ENCODE measurements at places on chromosomes 6 and 20.
A peak's percentile ranks its signal among the peaks of the same experiment; 100 is the strongest.

DNA sequence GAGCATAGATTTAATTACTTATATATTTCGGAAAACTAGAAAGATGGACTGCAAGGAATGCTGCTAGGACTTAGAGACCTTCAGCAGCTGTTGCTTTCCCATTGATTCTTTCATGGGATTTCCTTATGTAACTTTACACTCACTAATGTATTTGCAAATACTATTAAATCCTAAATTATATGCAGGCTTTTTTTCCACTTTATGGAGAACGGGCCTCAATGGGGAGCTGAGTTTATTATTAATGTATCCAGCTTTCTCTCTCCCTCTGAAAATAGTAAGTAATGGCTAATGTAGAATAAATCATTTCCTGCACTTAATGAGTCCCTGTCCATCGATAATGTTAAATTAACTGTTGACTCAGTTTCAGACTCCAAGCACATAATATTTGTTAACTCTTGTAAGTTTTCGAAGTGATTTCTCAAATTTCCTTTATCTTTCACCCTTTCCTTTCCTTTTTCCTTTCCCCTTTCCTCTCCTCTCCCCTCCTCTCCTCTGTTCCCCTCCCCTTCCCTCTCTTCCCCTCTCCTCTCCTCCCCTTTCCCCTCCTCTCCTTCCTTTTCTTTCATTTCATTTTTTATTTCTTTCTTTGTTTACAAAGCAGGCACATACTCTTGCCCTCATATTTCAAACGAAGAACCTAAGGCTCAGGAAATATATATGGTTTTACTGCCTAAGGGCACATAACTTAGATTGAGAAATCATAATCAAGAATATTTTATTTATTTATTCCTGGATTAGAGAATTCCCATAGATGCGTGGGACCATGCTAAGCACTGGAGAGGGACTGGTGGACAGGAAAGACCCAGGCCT, 503.6 kb downstream of the MMUT start:
- no peak for DNase-seq

GRCh38 chr6:90611543-90612312, 24.9 kb upstream of the MAP3K7 start:
- DNase-seq = no peak

DNA sequence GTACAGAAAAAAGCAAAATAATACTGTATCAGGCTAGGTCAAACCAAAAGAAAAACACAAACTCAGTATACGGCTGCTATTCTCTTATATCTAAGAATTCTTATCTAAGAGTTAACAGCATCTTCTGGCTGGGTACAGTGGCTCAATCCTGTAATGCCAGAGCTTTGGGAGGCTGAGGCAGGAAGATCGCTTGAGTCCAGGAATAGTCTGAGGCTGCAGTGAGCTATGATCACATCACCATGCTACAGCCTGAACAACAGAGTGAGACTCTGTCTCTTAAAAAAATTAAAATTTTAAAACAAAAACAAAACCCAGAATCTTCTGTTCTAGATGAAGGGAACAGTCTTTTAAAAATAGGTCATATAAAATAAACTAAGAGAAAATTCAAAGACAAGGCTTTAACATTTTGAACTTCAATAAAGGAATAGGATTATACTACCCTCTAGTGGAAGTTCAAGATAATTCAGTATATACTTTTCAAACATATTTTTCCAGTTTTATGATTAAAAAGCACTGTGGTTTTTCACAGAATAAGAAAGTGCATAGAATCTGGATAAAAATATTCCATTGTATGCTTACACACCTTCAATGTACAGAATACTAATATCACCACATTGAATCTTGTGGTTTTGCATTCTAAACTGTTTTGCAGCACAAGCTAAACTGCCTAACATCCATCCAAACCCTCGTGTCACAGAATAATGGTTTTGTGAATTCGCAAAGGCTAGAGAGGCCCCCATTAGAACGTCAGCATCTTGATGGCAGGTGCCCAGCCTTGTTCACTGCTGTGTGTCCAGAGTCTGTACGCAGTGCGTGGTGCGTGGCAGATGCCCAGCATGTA, 39.3 kb downstream of the DTNBP1 start:
- no peak for DNase-seq

DNA sequence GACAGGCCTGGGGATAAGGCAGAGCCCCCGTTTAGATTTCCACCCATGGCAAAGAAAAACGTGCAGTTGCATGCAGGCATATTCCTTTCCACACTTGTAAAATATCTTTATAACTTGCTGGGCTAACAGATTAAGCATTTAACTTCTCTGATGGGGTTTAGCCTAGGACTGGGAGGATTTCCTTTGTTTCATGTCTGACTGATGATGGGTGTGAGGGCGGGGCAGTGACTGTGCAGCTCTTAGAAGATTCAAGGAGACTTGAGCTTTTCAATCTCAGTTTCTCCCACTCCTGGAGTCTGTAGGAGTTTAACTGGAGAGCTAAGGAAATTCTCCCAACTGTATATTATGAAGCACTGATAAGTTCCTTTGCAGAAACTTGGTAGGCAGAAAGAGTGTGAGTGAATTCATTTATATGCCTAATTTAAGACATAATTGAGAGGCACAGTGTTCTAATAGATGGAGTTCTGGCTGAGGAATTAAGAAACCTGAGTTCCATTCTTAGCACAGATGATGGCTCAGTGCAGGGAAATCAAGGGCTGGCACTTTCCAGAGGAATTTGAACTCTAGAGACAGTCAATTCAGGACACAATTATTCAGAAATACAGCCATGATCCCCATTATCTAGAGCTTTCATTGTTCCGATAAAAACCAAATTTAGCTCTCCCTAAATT, 214.6 kb upstream of the CNR1 start:
- DNase-seq = no peak

DNA sequence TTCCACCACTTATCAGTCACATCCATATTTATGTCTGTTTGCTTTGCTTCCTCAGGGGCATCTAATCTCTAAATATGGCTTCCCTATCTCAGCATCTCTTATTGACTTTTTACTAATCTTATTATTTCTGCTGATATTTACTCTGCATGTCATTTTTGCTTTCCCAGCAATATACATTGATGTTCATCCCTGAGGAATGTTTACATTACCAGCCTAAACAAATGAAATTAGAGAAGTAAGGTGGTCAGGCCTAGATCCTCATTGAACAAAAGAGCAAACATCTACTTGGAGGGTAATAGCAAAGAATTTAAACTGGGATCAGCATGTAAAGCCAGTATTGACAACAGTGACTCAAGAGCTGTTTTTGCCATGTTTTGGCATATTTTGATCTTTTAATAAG, 546.4 kb downstream of the MMUT start:
- DNase-seq = no peak

- DNase-seq = no peak
These were observed 140.1 kb downstream of the CEBPB start for GRCh38 chr20:50330504-50331313.

DNA sequence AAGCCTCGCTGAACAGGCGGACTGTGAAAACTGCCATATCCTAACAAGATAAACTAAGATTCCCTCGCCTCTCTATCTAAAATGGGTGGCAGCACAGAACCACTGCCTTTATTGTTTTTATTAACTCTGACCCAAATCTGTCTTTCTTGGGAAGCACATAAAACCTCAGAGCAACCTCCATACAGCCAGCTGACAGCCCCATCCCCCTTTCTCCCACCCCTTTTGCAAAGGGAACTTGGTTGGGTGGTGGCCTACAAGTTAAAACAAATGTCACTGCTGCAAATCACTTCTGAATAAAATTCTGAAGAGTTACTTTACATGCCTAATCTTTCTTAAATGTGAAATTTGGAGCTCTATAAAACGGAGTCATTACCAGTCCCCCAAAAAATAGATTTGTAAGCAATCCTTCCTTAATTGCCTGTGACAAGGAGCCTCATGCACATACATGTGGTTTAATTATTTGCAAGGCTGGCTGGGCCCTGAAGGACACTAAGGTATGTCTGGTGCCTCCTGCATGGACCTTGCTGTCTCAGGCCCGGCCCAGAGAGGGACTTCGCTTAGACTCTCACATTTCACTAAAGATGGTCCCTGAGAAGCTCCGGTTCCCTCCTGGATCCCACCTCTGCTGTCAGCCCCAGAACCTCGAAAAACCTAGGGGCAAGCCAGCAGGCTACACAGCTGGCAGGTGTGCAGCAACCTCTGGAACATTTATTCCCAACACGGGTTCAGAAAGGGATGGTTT, 21.7 kb downstream of the PXDC1 start:
- DNase-seq = no peak

- DNase-seq = peak; percentile 99
These were observed 199.7 kb upstream of the KCNQ5 start for GRCh38 chr6:72422171-72422570.

GRCh38 chr20:57179265-57179664, 87.2 kb downstream of the BMP7 start:
- no peak for DNase-seq

GRCh38 chr6:121666814-121667213, 231.4 kb downstream of the GJA1 start:
- peak; percentile 79 for DNase-seq

- peak; percentile 47 for DNase-seq
These were observed 202.5 kb upstream of the ASCC3 start for GRCh38 chr6:101083533-101084175.

DNA sequence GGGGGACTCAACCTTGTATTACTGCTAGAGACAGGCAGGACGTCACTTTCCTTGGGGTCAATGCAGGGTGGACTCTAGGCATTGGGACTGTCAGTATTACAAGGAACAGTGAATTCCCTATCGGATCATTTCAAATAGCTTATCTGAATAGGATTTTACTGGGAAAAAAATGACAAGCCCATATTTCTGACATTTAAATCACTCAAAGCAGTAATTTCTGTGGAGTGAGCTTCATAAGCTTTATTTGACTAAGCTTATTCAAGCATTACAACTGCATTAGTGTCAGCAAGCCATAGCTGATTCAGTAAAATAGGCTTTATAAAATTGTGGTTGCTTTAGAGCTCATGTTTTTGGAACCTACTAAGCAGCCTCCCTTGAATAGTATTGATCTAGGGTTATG, 44.3 kb downstream of the TRDN start:
- DNase-seq = no peak

GRCh38 chr20:2889209-2889608, 15.9 kb downstream of the PTPRA start:
- DNase-seq = no peak

- peak; percentile 81 for DNase-seq
These were observed 280.3 kb upstream of the SYNCRIP start for GRCh38 chr6:85923013-85923430.

DNA sequence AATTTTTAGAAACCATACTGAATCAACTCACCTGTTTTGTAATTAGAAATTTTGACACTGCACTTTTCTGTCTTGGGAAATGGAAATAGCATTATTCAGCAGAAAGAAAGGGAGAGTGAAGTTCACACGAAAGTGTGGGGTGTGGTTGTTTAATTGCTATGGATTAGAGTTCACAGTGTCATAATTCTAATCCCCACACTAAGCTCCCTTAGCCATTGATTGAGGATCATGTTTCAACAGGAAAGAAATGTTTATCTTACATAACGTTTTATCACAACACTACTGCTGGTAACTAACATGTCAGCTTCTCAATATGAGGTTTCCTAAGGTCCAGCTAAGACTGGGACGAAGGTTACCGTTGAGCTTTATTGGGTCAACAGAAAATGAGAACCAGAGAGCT, 31.4 kb upstream of the GSTA5 start:
- no peak for DNase-seq

GRCh38 chr6:34680802-34681515, 15.6 kb downstream of the ILRUN start:
- DNase-seq = no peak

- DNase-seq = peak; percentile 71
These were observed 162.9 kb upstream of the SASH1 start for GRCh38 chr6:148179786-148180185.

- DNase-seq = peak; percentile 63
These were observed 71.7 kb upstream of the MAP3K4 start for GRCh38 chr6:160919723-160920440.

GRCh38 chr6:159963111-159963510, 5.8 kb upstream of the IGF2R start:
- DNase-seq = no peak

DNA sequence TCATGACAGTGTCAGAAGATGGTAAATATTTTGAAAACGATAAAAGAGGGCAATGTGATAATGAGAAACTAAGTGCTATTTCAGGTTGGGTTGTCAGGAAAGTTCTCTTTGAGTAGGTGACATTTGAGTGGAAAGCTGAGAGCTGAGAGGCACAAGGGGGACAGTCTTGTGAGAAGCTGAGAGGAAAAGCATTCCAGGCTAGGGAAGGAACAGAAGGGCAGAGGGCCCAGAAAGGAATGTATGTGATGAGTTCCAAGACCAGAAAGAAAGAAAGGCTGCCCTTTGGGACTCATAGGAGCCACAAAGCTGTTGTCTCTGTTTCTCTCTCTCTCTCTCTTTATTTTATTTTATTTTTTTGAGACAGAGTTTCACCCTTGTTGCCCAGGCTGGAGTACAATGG, 7.6 kb upstream of the RNF182 start:
- DNase-seq = no peak

- no peak for DNase-seq
These were observed 33.3 kb upstream of the SYNDIG1 start for GRCh38 chr20:24436160-24436559.

- DNase-seq = no peak
These were observed 45.9 kb downstream of the NOL4L start for GRCh38 chr20:32539026-32539816.

DNA sequence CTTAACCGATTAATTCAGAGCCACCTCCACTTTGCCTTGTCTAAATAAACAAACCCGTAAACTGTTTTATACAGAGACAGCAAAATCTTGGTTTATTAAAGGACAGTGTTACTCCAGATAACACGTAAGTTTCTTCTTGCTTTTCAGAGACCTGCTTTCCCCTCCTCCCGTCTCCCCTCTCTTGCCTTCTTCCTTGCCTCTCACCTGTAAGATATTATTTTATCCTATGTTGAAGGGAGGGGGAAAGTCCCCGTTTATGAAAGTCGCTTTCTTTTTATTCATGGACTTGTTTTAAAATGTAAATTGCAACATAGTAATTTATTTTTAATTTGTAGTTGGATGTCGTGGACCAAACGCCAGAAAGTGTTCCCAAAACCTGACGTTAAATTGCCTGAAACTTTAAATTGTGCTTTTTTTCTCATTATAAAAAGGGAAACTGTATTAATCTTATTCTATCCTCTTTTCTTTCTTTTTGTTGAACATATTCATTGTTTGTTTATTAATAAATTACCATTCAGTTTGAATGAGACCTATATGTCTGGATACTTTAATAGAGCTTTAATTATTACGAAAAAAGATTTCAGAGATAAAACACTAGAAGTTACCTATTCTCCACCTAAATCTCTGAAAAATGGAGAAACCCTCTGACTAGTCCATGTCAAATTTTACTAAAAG, 2.7 kb downstream of the FOXC1 start:
- no peak for DNase-seq

- peak; percentile 94 for DNase-seq
These were observed 27.2 kb upstream of the SYNJ2 start for GRCh38 chr6:157954150-157955117.

GRCh38 chr6:135360222-135360621, 137.3 kb downstream of the AHI1 start:
- no peak for DNase-seq
